ENCODE measurements at places on chromosomes 7 and 10.

GRCh38 chr10:133375357-133376115 is 2.4 kb upstream of the ECHS1 start:
- no peak for DNase-seq

- no peak for DNase-seq
Observed at GRCh38 chr10:50497758-50498157, 126.0 kb downstream of the SGMS1 start.

GRCh38 chr7:43591558-43592180 is 8.8 kb downstream of the STK17A start:
- peak; percentile 52 for DNase-seq

GRCh38 chr7:94067047-94067446 is 62.9 kb upstream of the BET1 start:
- no peak for DNase-seq

- no peak for DNase-seq
Observed at GRCh38 chr7:41501466-41501865, 201.4 kb downstream of the INHBA start.

- no peak for DNase-seq
Observed at GRCh38 chr7:7931626-7932025, 37.0 kb upstream of the GLCCI1 start.

DNA sequence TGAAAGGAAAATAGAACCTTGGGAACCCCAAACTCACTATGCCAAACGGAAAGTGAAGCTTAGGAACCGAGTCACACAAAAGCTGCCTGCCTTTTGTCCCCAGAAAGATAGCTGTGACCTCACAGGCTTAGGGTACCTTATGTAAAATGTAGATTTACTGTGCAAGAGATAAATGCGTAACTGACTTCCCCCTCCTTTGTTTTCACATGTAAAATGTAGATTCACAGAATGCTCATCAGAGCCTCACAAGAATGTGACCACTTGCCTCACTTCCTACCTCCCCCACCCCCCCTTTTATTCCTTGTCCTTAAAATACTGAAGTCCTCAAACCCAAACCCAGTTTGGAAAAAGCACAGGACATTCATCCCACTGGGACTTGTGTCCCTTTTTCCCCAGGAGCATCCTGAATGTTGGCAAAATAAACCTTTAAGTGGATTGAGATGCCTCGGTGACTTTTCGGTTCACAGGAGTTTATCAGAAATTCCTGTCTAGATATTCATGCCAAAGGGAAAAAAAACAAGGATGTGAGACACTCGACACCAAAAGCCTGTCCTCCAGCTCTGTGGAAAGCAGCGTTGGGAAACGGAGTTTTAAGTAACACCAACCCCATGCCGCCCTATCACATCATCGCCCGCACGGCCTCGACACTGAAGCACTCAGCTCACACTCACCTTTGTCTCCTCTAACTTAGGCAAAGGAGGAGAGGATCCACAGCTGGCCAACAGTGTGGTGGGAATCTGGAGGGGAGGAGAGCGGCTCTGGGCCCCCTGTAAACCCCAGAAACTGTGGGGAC is 45.9 kb downstream of the SVIL start:
- no peak for DNase-seq

DNA sequence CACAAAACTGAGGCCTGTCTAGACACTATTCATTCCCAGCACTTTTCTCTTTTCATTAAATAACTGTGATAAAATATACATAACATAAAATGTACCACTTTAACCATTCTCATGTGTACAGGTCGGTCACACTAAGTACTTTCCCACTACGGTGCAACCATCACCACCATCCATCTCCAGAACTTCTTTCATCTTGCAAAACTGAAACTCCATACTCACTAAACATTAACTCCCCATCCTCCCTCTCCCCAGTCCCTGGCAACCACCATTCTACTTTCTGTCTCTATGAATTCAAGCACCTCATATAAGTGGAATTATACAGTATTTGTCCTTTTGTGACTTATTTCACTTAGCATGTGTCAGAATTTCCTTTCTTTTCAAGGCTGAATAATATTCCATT is 53.0 kb downstream of the ARHGAP12 start:
- DNase-seq: no peak

DNA sequence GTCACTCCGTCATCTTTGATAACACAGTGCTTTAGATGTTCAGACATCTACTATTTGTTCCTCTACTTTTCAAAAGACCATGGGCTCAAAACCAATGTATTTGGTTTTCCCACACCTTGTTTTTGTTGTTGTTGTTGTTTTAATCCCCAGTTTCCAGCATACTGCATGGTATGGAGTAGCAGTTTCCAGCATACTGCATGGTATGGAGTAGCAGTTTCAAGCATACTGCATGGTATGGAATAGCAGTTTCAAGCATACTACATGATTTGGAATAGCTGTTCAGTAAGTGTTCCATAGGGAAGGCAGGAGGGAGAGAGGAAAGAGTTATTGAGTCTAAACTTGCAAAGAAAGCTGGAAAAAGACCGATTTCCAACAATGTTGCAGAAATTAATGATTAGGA is 314.3 kb upstream of the PRKCQ start:
- no peak for DNase-seq

GRCh38 chr7:7642081-7642480 is 1.5 kb downstream of the UMAD1 start:
- no peak for DNase-seq

- no peak for DNase-seq
Observed at GRCh38 chr7:64626083-64626469, 39.9 kb upstream of the ZNF107 start.
